ENCODE measurements at places on chromosomes 1 and 21.

DNA sequence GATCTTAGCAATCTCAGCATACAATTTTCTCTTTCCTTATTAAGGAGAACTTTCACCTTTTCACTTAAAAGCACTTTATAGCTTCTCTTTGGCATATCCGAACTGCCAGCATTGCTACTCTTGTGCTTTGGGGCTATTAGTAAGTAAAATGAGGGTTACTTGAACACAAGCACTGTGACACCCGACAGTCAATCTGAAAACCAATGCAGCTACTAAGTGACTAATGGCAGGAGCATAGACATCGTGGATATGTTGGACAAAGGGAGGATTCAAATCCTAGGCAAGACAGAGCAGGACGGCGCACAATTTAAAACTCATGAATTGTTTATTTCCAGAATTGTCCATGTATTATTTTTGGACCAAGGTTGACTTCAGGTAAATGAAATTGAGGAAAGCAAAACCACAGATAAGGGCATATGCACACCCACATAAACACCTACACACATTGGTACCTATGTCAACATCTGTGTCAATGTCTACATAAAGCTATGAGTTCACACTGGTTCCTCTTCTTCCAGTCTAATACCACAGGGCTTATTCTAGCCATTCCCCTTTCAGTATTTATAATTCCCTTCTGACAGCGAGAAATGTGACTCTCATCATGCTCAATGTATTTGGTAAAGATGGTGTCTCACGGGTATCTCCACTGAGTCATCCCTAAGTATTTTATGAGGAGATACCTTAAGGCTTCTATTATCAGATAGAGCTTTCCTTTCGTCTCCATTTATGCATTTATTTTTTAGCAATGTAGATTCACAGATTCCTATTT lies 75.3 kb upstream of the RALGPS2 start:
- DNase-seq: no peak

- no peak for DNase-seq
Observed at GRCh38 chr1:27650539-27651175, 15.7 kb upstream of the FGR start.

- DNase-seq: peak; percentile 62
Observed at GRCh38 chr1:78229344-78229743, 183.6 kb downstream of the GIPC2 start.

DNA sequence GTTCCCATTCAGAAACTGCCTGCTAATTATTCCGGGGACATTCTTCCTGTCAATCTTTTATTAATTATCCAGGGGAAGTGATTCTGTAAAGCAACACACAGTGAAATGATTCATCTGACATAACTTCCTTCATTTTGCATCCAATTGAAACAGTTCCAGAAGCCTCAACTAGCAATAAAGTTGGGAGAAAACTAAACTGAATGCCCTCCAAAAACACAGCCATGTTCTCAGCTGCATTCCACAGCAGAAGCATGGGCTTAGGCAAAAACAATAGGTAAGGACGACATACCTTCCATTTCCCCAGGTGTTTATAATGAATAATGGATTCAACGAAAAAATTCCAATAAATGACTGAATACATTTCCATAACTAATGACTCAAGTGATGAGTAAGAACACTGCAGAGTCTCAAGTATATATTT lies 36.9 kb upstream of the TARBP1 start:
- no peak for DNase-seq

GRCh38 chr1:167423684-167424619 lies 94.4 kb downstream of the CD247 start:
- no peak for DNase-seq

DNA sequence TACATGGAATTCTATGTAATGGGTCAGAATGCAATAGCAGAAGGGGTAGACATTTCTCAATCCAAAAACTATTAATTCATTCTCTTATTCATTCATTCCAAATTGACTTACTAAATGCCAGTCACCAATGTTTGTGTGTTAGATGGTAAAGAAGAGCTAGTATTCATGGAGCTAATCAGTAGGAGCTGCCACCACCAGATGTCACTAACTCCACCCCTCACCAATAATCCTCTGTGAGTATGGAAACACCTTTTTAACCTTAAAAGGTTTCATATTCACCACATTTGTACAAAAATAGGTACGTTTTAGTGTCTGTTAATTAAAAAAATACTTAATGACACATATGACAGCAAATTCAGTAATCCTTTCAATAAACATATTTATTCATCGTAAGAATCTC lies 131.8 kb upstream of the PKN2 start:
- DNase-seq: no peak

GRCh38 chr21:32132881-32133280 lies 146.0 kb downstream of the MIS18A start:
- DNase-seq: no peak

- DNase-seq: no peak
Observed at GRCh38 chr1:94205639-94206038, 31.7 kb downstream of the ARHGAP29 start.

GRCh38 chr21:28160378-28160777 lies 832.3 kb downstream of the LTN1 start:
- peak; percentile 6 for DNase-seq

GRCh38 chr1:177310326-177310725 lies 139.6 kb downstream of the BRINP2 start:
- DNase-seq: no peak

GRCh38 chr1:5927506-5928370 lies 64.5 kb downstream of the NPHP4 start:
- DNase-seq: no peak

DNA sequence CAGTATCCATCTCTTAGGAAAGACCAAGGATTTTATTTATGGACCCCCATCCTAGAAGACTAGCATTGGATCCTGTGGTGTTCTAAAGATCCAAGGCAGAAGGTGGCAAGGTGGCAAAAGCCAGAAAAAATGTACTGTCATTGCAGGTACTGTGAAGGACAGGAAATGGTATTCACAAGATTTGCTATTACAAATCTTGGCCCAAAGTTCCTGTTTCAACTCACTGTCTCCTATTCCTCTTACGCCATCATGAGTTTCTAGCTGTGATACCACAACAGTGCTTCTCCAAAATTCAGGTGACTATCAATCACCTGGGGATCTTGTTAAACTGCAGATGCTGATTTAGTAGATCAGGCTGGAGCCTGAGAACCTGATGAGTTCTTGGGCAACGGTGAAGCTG lies 21.4 kb downstream of the ACP6 start:
- no peak for DNase-seq

DNA sequence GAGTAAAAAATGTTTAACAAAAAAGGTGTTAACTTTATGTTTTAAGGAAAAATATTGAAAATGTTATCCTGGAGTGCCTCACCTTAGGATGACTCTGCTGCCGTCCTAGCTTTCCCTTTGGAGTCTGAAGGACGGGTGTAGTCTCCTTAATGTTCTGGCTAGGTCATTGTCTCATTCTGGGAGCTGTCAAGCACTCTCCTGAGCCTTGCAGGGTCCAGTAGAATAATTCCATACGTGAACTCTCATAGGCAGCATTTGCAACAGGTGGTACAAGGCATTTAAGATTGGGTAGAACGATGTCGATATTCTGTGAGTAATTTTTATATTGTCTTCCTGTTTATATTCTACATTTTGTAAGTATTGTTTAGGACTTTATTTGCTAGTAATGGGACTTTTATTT lies 283.6 kb upstream of the C1orf105 start:
- no peak for DNase-seq

DNA sequence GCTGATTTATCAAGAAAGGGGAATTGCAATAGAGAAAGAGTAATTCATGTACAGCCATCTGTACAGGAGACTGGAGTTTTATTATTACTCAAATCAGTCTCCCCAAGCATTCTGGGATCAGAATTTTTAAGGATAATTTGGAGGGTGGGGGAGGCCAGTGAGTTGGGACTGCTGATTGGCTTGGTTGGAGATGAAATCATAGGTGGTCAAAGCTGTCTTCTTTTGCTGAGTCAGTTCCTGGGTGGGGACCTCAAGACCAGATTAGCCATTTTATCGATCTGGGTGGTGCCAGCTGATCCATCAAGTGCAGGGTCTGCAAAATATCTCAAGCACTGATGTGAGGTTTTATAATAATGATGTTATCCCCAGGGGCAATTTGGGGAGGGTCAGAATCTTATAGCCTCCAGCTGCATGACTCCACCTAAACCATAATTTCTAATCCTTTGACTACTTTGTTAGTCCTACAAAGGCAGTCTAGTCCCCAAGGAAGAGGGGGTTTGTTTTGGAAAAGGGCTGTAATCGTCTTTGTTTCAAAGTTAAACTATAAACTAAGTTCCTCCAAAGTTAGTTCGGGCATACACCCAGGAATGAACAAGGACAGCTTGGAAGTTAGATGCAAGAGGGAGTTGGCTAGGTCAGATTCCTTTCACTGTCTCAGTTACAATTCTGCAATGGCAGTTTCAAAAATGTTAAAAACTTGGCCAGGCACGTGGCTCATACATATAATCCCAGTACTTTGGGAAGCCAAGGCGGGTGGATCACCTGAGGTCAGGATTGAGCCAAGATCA lies 16.9 kb upstream of the RAB3B start:
- no peak for DNase-seq

- no peak for DNase-seq
Observed at GRCh38 chr1:154467434-154468102, 34.5 kb upstream of the TDRD10 start.

GRCh38 chr21:22352088-22352487 lies 1353.9 kb downstream of the NCAM2 start:
- DNase-seq: no peak

DNA sequence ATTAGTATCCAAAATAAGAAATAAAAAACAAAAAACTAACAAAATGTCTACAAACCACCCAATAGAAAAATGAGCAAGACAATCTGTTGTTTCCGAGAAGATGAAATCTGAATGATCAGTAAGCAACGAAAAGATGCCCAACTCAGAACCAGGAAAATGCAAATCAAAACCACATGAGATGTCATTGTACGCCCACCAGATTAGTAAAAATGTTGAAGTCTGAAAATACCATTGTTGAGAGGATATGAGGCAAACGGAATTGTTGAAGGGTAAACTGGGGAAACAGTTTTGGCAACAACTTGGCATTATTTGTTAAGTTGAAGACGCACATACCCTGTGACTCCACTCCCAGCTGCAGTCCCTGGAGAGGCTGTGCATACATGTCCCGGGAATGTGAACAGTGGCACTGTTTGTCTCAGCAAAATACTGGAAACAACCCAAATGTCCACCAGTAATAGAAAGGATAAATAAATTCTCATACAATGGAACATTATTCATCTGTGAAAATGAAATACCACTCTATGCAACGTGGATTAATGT lies 10.6 kb downstream of the ZBTB17 start:
- DNase-seq: peak; percentile 65

DNA sequence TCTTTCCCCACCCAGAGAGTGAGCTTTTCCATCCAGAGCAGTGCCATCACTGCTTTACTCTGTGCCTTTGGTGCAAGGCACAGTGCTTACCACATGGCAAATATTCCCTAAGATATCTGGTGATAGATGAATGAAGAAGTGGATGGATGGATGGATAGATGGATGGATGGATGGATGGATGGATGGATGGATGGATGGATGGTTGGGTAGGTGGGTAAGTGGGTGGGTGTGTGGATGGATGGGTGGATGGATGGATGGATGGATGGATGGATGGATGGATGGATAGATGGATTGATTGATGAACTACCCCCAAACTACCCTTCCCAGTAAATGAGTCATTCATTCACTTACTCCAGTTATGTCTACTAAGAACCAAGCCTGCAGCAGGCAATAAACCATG lies 42.9 kb upstream of the SLC44A3 start:
- no peak for DNase-seq

- DNase-seq: no peak
Observed at GRCh38 chr1:233086961-233087881, 136.8 kb downstream of the NTPCR start.

GRCh38 chr1:10693497-10694273 lies 102.8 kb downstream of the CASZ1 start:
- DNase-seq: peak; percentile 60

DNA sequence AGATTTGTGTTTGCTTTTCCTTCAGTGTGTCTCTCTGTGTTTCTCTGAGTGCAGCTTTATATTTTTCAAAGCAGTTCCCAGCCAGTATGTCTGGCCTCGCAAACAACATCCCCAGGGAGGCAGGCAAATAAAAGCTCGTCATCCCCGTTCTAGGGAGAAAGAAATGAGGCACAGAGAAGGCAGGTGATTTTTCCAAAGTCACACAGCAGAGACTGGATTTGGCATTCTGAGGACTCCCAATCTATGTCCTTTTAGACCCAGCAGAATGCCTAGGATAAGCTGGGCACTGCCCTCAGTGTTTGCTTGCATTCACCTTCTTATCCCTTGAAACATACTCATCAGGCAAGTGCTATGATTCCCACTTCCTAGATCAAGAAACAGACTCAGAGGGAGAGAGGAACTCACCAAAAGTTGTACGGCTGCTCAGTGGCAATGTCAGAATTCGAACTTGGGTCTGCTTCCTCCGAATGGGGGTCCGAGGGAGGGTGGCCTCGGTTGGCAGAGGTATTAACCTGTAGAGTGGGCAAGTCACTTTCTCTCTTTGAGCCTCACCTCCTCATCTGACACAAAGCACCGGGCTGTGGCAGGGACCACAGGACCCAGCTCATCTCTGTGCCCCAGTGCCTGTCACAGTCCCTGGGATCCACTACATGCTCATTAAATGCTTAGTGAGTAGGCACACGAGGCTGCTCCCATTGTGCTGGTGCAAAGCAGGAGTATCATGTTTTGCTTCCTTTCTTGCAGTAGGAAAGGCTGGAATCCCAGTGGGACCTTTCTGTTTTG lies 4.2 kb downstream of the RAP1GAP start:
- no peak for DNase-seq

DNA sequence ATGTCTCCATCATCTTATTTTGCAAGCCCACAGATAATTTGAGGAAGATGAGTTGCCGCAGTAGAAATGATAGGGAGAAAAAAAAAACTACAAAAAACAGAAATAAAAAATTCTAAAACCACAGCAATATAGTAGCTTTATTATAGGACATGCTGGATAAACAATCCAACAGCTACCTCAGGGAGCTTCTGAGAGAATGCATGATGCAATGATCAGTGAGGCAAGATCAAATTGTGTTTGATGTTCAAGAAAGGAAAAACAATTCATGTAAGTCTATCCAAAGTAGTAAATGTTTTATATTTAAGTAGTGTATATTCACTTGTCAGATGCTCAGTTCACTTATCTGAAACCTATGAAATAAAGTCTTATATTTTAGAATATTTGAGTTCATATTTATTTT lies 6.7 kb downstream of the CR1L start:
- no peak for DNase-seq

- DNase-seq: peak; percentile 4
Observed at GRCh38 chr1:101438359-101438758, 201.5 kb downstream of the S1PR1 start.

- DNase-seq: no peak
Observed at GRCh38 chr1:85438353-85438752, 26.6 kb downstream of the DDAH1 start.

Measured in AG08396 (cell line).